Stimulated activated CD8-positive, alpha-beta memory T cell treated with anti-CD3 and anti-CD28 coated beads, Interleukin-15, amount 100 ng/mL, for 48 hours (primary cell): ENCODE measurements at places on chromosomes 7 and 10.

DNA sequence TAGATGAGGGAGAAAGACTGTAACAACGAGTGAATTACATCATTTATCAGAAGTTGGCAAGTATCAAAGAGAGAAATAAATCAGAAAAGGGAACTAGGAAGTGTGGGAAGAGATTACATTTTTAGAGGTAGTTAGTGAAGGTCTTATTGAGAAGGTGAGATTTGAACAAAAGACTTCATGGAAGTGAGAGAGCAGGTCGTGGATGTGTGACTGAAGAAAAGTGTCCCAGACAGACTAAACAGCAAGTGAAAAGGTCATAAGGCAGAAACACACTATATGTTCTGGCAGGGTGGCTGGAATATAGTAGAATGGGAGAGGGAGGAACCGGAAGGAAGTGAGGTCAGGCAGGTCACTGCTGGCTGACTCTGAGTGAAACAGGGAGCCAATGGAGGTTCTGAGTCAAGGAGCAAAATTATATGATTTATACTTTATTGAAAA lies 35.7 kb upstream of the RHOBTB1 start:
- DNase-seq = no peak

DNA sequence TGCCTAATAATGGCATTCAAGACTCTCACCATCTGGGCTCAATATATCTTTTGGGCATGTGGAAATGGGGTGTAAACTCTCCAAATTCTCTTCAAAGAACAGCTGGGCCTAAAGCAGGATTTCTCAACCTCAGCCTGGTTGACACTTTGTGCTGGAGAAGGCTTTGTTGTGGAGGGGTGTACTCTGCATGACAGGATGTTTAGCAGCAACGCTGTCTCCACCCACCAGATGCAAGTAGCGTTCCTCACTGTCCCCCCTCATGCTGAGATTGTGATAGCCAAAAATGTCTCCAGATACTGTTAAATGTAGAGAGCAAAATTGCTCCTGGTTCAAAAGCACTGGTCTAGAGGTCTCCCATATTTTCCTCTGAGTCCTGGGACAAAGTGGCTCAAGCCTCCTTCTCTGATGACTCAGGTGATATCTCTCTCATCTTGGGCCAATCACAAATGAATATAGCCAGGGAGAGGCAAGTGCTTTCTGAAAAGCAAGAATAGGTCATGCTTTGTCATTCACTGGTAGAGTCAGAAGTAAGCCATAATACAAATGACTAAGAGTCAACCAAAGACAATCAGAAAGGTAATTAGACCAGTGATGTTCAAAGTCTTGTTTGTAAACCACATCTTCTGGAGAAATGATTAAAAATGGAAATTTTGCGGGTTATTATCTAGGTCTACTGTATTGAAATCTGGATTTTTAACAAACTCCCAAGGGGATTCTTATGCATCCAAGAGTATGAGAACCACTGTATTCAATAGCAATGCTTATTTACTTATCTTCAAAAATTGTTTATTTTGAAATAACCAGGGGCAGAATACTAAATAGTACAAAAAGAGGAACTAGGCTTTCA lies 330.8 kb downstream of the PTEN start:
- DNase-seq = no peak

DNA sequence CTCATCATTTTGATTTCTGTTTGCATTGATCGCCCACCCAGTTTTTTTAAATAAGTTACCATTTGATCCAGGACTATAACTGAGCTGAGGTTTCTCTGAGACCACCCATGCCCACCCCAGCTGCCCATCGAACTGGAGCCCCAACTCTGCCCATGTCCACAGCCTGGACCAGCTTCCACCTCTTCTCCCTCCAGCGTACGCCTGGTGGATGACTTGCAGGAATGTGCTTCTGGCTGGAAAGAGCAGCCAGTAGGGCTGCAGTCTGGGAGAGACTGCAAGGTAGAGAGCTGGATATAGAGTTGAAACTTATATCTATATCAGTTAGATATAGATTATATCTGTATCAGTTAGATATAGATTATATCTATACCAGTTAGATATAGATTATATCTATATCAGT lies 25.8 kb upstream of the LRRC18 start:
- DNase-seq = no peak

DNA sequence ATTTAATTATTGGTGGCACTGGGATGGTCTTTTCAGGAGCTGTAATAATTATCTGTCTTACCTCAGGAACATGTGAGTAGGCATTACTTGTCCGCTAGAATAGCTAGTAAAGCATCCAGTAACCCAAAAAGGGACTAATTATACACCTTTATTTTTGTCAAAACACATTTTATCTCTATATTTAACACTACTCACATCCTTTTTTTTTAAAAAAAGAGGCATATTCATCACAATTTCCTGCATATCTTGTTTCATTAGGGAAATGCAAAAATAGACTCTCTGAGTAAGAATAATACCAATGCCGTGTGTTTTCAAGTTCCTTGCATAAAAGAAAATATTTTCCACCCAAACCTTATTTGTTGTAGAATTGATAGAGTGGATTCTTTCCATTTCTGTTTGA lies 99.5 kb downstream of the VTI1A start:
- no peak for DNase-seq

GRCh38 chr10:12888470-12888869 lies 113.0 kb downstream of the CCDC3 start:
- DNase-seq = no peak

GRCh38 chr10:31075434-31075833 lies 43.8 kb upstream of the ZNF438 start:
- DNase-seq = no peak

GRCh38 chr7:121442845-121443244 lies 46.7 kb upstream of the FAM3C start:
- no peak for DNase-seq

GRCh38 chr7:55275291-55276200 lies 89.6 kb upstream of the LANCL2 start:
- no peak for DNase-seq

DNA sequence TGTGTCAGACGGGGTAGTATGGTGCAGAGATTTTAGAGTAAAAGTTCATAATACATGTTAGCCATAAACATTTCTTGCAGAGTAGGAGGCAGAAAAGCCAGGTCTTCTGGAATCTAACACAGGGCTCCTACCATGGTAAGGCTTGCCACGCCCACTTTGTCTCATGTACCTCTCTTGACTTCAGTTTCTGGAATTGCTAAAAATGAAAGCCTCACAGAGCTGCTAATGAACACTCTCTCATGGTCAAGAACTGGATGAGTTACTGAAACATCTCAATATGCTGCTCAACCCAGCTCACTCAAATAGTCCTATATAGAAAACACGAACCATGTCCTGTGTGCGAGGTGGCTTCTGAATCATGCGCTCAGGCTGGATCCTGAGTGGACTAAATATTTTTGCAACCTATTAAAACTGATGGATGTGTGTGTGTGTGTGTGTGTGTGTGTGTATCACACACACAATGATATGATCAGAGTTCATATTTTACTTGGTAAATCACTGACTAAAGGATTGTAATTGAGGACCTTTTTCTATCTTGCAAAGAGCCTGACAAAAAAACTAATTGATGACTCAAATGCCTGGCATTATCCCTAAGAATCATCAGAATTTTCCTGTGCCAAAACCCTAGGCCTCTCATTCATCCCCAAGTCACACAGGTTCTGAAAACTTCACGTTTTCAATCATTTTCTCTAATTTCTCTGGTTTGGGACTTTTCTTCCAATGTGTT lies 1306.6 kb downstream of the XPNPEP1 start:
- no peak for DNase-seq

DNA sequence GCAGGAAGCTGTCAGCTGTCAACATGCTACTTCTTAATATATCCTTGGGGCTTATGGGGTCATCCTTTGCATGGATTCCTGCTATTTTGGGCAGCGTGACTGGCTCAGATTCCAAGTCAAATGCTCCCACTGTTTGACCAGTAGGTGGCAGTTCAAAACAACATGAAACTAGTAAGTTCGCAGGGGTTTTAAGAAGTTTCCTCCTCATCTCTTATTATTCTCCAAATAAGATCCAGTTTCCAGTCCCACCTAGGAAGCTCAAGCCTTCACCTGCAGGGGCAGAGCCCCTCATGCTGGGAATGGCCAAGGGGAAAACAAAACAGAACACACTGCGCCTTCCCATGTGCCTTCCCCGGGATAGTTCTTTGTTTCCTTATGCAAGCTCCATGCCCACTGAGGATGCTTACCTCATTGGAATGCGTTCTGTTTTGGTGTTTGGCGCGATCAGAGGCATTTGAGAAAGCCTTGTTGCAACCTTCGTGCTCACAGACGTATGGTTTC lies 259.8 kb downstream of the GLI3 start:
- no peak for DNase-seq

DNA sequence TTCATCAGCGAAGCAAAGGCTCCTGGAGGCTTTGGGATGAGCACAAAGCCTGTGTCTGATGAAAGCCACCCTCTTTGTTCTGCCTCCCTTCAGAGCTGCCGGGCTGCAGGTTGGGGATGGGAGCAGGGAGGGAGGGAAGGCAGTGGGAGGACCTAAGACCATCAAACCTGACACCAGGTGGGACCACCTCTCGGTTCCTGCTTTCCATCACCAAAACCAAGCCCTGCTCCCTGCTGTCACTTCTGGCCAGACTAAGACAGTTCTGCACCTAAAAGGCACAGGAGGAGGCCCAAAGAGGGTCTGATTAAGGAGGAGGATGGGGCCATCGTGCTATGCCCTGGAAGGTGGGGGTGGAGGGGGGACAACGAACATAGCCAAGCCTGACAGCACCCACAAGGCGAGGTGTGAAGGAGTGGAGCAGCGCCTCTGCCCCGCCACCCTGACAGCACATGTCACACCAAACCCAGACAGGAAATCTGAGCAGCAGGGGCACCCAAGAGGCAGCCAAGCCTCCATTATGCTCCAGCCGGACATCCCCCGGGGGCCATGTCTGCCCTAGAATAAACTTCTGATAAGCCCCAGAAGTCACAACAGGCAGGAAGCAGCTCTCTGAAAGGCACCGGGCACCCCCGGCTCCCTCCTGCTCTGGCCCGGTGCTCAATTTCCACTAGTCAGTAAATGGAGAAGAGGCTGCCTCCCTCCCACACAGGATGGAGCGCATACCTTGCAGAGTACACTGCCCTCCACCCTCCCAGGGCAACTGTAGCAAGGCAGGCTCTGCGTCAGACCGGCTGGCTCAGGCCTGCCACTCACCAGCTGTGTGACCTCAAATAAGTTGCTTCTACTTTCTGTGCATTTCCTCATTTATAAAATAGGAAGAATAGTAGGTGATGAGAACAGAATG lies 48.9 kb downstream of the DLG5 start:
- DNase-seq = peak; percentile 24

DNA sequence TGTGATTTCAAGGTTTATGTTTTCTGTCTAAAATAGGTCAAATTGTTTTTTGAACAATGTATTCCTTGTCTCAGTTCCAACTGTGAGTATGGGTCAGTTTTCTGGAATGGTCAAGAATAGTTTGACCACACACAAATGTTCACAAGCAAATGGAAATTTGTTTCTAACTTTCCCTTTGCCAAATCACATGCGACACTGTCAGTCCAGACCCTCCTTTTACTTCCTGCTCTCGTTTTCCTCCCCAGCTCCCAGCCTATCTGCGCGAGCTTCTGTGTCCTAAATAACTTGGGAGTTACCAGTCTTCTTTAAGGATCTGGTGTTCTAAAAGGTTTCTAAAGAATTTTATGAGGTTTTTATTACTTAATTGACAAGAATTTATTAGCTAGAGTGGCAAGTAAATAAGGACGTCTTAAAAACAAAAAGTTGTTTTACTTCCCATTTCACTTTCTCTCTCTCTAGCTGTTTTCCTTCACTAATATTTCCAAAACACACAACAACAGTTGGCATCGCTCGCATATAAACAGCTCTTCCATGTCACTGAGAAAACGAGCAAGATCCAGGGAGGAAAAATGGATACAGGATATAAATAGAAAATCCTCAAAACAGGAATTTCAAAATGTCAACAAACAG lies 266.1 kb upstream of the KLF6 start:
- no peak for DNase-seq

GRCh38 chr10:14089556-14090292 lies 241.0 kb downstream of the FRMD4A start:
- DNase-seq = no peak

DNA sequence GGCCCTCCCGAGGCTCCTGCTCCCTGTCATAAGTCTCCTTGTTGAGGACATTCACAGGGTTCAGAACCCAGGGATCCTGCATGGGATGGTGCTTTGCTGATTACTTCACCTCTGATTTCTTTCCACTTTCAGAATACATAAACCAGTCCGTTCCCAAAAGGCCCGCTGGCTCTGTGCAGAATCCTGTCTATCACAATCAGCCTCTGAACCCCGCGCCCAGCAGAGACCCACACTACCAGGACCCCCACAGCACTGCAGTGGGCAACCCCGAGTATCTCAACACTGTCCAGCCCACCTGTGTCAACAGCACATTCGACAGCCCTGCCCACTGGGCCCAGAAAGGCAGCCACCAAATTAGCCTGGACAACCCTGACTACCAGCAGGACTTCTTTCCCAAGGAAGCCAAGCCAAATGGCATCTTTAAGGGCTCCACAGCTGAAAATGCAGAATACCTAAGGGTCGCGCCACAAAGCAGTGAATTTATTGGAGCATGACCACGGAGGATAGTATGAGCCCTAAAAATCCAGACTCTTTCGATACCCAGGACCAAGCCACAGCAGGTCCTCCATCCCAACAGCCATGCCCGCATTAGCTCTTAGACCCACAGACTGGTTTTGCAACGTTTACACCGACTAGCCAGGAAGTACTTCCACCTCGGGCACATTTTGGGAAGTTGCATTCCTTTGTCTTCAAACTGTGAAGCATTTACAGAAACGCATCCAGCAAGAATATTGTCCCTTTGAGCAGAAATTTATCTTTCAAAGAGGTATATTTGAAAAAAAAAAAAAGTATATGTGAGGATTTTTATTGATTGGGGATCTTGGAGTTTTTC lies 159.8 kb upstream of the LANCL2 start:
- no peak for DNase-seq

DNA sequence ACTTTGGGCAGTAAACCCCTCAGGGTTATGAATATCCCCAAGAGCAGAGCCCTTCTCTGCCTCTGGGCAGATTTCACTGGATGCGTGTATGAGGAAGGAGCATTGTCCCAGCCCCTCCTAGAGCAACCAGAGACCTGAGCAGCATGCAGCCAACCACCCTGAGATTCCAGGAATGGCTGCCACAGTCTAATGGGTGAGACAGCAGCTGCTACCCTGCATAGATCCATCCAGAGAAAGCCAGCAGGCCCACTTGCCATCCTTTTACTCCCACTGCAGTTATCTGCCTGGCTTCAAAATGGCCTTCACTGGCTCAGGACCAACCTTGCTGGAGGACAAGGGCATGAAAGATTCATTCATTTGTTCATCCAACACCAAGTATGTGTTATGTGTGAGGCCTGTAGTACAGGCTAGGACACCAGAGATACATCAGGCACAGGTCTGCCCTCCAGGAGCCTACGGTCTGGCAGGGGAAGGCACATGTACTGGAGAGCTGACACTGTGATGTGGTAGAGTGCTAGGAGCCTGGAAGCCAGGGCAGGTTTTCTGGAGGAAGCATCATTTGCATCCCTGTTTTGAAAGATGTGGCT lies 26.2 kb upstream of the C10orf105 start:
- no peak for DNase-seq
